ENCODE measurements at places on chromosomes 3 and 15.

DNA sequence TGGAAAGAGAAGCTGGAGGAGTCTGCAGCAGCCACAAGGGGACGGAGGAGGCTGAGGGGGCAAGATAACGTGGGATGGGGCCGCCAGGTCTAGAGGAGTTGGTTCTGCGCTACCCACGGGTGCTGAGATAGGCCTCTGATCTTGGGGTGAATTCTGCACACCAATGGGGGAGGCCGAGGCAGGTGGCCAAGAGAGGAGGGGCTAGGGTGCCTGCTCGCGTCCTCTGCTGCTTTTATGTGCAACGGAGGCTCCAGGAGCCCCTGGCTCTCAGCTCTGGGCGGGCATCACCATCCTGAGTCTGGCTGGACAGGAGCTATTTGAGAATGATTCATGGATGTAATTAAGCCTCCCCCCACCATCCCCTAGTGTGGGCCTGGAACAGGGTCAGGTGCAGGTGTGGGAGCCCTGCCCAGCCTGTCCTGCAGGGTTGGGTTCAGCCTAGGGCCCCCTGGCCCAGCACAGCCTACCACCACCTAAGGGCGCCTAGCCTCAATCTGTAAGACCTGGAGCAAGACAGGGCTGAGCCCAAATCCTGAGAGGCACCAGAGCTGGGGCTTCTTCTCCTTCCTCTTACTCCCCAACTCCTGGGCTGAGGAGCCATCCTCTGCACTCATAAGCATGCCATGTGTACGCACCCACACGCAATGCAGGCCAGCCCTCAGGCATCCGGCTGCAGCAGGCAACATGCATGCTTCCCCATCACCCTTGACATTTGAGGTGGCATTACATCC lies 32.3 kb upstream of the SEMA3F start:
- DNase-seq, result no peak

GRCh38 chr15:41276831-41277230 lies 45.8 kb downstream of the CHP1 start:
- DNase-seq, result no peak

GRCh38 chr15:34064438-34064837 lies 25.4 kb upstream of the AVEN start:
- no peak for DNase-seq

GRCh38 chr3:8223766-8224165 lies 277.9 kb upstream of the LMCD1 start:
- DNase-seq, result no peak

GRCh38 chr3:114336122-114336697 lies 42.4 kb downstream of the TIGIT start:
- DNase-seq, result no peak

DNA sequence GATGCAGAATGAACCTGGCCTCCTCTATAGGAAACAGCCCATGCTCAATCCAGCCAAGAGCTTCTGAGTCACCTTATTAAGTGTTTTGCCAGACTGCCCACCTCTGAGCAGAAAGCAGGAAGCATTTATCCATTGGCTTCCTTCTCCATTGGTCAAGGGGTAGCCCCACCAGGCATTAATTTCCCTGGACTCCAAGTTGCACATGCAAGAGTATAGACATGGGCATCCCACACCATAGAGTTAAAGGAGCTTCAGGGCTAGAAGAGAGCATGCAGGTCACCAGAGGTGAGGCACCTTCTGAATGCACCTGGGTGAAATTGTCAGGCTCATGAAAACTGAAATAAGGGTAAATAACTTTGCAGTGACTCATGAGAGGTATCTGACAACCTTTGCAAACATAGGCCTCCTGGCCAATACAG lies 230.8 kb upstream of the STAC start:
- no peak for DNase-seq

All from activated T-cell treated with anti-CD3 and anti-CD28 coated beads for 4 hours (primary cell).